ENCODE measurements at places on chromosomes 13 and 19. TPM values are rescaled to one million over a fixed set of nuclear protein-coding genes. Genes with fewer than 3 reads are reported as not detected.

DNA sequence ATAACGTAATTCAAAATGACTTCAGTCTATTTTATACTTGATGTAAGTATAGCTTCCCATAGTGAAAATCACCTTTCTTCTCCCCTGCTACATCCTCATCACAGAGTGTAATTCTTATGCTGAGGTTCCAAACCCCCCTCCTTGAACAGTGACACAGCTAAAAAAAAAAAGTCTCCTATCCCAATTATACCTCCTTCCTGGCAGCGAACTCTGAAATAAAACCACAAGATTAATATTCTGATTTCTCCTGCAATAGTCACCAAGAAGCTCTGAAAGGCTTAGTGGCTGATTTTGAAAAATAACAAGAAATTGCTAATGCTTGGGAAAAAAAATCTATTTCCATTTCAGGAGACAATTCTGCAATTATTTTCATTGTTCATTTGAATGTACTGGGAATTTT is 36.3 kb downstream of the EFNB2 start:
- DNase-seq: peak; percentile 32

DNA sequence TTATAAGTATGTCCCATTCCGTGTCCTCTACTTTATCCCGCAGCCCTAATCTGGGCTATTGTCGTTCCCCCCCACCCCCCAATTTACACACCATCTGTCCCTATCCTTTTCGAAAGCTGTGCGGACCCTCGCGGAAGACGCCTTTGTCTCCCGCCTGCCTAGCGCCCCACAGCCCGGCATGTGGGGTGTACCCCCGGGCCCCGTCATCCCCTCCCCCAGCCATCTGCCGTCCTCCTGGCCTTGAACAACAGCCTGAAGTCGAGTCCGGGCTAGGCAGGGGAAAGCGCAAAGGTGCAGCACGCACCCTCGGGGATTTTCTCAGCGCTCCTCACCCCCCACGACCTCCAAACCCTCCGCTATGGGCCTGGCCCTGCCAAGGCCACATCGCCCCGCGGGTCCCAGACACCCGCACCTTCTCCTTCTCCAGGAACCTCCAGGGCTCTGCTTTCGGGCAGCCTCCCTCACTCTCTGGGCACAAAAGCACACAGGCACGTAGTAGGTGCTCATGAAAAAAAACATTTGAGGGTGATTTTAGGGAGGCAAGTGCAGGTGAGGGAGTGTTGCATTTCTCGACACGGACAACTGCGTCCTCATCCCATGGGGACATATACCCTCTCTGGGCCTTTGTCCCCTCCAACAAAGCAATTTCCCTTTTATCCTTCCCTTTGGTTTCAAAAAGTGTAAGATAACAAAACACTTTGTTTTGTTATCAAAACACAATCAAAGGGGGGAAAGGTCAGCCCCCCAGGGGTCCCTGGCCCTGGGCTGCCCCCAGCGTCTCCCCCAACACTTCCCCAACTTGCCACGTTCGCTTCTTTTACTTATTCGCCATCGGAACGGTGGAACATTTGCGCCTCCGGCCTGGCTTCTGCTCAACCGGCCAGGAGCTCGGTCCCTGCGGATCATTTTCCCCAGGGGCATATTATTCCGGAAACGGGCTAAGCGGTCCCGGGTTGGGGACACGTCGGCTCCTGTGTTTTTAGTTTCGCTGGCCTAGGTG is 16.4 kb downstream of the CCDC124 start:
- no peak for DNase-seq

DNA sequence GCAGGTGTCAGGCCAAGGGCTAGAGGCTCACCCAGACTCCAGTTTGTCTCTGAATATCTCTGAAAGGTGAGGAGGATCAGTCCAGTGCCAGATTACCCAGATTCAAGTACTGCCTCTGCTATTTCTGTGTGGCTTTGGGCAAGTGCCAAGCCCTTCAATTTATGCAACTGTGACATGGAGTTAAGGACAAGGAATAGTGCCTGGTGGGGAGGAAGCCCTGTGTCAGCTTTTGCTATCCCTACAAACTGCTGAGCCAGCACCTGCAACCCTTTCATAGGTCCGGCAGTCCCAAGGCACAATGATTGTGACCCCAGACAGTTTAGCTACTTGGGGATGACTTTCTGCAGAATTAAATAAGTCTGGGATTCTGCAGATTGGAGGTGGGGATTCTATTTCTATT is 123.0 kb downstream of the KL start:
- DNase-seq: no peak

DNA sequence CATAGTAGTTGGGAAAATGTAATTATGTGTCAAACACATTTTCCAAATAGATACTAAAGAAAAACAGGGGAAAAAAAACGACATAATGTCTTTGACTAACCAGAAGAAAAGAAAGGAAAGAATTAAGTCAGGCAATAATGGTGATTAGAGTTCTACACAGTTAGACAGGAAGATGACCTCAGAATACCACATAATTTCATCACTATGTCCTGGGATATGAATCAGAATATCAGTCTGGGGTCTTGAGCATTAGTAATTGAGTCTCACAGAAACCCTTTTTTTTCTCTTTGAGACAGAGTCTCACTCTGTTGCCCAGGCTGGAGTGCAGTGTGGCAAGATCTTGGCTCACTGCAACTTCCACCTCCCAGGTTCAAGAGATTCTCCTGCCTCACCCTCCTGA is 503.4 kb downstream of the SLITRK1 start:
- no peak for DNase-seq

- peak; percentile 51 for DNase-seq
Observed at GRCh38 chr19:32287811-32288227, 57.6 kb upstream of the ZNF507 start.

- DNase-seq: peak; percentile 46
Observed at GRCh38 chr13:31761951-31762350, 22.6 kb downstream of the RXFP2 start.

DNA sequence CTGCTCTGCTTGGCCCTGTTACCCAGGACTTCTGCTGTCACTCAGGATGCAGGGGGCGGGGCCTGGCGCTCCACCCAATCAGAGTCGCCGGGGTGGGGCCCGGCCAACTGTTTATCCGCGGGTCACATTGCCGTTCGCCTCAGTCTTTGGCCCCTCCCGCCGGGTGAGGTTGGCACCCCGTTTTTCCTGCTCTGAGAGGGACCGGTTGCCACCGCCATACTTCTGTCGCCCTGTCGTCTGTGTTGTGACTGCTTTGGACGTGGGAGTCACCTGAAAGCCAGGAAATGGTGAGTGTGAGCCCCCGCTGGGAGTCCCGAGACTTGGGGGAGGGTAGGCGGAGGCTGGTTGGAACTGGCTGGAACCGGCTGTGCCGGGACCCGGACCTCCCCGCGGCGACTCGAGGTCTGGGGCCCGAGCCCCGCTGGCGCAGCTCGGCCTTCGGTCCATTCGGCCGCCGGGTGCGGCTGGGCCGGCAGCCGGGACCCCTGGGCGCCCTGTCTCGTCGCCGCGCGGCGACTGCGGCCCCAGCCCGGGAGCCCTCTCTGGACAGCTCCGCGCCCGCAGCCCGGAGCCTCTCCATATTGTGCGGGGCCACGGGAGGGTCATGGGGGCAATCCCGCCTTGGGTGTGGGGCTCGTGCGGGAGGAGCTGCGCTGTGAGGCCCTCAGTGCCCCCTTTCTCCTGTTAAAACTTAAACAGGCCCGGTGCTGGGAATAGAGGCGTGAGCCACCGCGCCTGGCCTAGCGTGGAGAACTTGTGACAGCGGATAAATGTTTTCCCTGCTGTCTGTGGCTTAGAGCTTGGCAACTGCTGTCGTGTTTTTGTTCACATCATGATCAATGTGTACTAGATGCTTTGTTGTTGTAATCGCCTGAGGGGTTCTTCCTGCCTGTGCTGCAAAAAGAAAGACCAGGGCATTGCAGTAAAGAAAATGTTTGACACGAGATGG is at the start of gene ZNF844:
Gene ZNF844 (plus strand): TSS at position 142 of the 949 bp plus-strand sequence. CDS start 143 bp downstream, at position 285.
- DNase-seq: peak; percentile 89

The ETV2 gene
- not detected for total RNA-seq

GRCh38 chr13:61648547-61648946 is 232.9 kb upstream of the PCDH20 start:
- DNase-seq: no peak

DNA sequence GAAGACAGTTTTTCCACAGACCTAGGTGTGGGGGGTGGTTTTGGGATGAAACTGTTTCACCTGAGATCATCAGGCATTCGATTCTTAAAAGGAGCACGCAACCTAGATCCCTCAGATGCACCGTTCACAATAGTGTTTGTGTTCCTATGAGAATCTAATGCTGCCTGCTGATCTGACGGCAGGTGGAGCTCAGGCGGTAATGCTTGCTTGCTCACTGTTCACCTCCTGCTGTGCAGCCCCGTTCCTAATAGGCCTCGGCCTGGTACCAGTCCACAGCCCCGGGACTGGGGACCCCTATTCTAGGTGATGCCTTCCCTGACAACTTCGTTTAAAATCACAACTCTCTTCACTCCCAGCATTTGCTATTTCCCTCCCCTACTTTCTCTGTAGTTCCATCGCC is 149.6 kb downstream of the IER2 start:
- no peak for DNase-seq

The NAT14 gene
- 14.4 TPM for total RNA-seq

All from M059J (cell line).